Stimulated activated CD8-positive, alpha-beta memory T cell treated with anti-CD3 and anti-CD28 coated beads, Interleukin-2, amount 100 ng/mL, for 48 hours (primary cell): ENCODE measurements at places on chromosomes 2 and 18.

- DNase-seq = no peak
These were observed 40.2 kb downstream of the LPIN1 start for GRCh38 chr2:11786592-11786991.

DNA sequence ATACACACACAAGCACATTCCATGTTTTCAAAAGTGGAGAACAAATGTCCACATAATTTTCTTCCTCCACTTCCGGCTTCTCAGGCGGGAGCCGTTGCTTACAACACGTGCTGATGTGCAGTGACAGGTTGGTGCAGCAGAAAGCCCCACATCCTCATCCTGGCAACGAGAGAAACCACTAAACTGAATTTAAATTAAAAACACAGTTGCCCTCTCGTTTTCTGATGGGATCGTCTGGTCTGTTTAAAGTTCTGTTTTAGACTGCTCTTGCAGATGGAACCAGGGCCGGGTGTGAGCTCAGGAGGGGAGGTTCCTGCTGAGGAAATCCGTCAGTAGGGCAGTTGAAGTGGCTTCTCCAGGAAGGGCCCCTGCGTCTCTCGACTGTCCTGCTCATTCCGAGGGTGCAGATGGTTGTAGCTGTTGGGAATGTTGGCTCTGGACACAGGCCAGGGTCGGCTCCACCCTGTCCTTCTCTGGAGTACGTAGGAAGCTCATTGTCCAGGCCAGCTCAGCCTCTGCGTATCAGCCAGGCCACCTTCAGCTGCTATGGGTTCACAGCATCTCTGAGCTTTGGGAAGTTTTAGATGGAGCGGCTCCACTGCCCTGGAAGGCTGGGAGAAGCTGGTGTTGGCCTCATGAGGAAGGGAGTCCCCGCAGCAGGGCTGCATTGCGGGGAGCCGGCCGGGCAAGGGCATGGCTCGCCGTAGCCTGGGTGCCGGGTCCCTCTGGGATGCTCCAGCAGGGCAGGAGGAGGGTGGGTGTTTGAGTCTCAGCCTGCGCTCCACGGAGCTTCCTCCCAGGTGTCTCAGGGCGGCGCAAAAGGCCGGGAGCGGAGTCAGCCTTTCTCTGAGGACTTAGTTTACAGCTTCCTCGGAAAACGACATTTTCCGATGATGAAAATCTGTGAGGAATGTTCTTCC, 58.3 kb downstream of the NFATC1 start:
- DNase-seq = no peak

- DNase-seq = no peak
These were observed 781.3 kb upstream of the ID2 start for GRCh38 chr2:7900593-7900992.

GRCh38 chr2:192195548-192196418, 1.1 kb upstream of the TMEFF2 start:
- DNase-seq = no peak

DNA sequence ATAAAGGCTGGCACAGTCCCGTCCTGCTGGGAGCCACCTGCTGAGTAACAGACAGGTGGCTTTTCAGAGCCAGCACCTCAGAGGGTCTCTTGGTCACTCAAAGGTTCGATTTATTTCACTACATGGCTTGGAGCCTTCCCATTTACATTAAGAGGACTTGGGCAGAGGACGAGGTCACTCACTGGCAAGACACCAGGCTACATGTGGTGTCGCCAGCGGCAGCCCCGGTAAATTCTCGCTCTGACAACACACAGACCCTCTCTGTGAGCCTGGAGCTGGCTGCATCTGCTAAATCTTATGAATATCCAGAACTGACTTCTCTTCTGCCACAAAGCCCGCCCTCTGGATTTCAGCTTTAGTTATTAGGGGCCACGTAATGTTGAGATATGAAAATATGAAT, 254.7 kb downstream of the VAPA start:
- no peak for DNase-seq

DNA sequence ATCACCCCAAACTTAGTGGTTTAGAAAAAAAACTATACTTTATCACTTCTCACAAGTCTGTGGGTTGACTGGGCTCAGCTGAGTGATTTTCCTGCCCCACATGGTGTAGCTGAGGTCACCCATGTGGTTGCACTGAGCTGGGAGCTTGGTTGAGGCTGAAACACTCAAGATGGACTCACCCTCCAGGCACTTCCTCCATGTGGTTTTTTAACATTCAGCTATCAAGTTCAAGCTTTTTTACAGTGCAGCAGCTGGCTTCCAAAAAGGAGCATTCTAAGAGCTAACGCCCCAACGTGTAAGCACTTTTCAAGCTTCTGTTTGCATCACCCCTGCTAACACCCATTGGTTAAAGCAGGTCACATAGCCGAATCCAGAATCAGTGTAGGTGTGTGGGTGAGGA, 105.9 kb upstream of the CREB1 start:
- DNase-seq = peak; percentile 37

DNA sequence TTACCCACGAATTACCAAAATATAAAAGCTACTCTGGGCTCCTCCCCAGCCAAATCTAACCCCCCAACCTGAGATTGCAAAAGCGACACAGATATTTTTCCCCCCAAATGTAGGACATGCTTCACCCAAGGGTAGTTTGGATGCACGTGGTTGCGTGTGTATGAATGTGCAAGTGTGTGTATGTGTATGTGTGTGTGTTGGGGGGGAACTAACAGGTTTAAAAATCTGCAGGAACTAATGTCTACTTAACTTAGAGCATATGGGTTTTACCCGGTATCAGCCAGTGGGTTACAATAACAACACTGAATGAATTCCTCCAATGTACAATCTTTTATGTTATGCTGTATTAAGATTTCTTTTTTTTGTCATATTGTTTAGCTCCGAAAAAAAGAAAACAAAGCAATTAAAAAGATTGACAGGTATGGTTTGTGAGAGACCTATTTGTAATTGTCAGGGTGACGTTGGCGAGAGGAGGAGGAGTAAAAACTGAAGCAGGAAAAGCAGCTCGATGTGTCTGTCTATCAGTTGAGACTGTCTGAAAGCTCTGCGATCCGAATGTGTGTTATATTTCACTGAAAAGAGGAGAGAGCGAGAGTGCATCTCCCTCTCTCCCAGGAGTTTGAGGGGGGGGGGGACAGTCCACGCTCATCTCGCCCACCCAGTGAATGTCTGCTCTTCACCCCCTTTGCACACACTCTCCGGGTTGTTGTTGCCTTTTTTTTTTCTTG, at the start of gene TSHZ1:
TSHZ1 (plus strand) TSS at position 524 of the 728 bp plus-strand sequence. CDS start 1,080 bp downstream, outside the sequence.
- no peak for DNase-seq

DNA sequence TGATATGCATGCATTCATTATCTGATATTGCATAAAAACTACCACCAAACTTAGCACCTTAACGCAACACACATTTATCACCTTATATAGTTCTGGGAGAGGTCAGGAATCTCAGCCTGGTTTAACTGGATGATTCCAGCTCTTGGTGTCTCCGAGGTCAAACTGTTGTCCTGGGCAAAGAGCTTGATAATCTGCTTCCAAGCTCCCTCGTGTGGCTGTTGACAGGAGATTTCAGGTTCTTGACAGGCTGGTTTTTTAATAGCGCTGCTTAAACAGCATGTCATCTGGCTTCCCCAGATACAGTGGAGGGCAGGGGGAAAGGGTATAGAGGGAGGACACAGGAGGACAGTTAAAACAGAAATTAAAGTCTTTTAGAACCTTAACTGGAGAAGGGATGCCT, 785.0 kb downstream of the CNTNAP5 start:
- no peak for DNase-seq
